Smooth muscle cell of the umbilical artery (primary cell): ENCODE measurements at places on chromosomes 13 and 19. TPM values are rescaled to one million over a fixed set of nuclear protein-coding genes. Genes with fewer than 3 reads are reported as not detected.

Gene C19orf53
- total RNA-seq = 50.7 and 86.4 TPM in 2 replicates

Gene LHB
- not detected in 2 replicates for total RNA-seq

Gene PDE4C
- 1.4 and 4.2 TPM in 2 replicates for total RNA-seq

Gene SIGLEC14
- not detected in 2 replicates for total RNA-seq

Gene TMIGD2
- total RNA-seq = not detected in 2 replicates

Gene PRRG2
- total RNA-seq = 0.23 and 0.89 TPM in 2 replicates

Gene SPPL2B
- 43.7 and 57.3 TPM in 2 replicates for total RNA-seq

Gene JSRP1
- total RNA-seq = 0.14 and 0.30 TPM in 2 replicates

Gene DACH1
- under 0.01 TPM in 1 of 2 replicates, not detected in the other for total RNA-seq

Gene FBXL12
- total RNA-seq = 17.8 and 19.4 TPM in 2 replicates

Gene P2RY11
- 3.3 and 5.5 TPM in 2 replicates for total RNA-seq

Gene CPAMD8
- total RNA-seq = 0.23 and 0.59 TPM in 2 replicates

Gene FUT2
- total RNA-seq = not detected in 2 replicates

Gene CD209
- total RNA-seq = not detected in 2 replicates

Gene MCF2L
- total RNA-seq = under 0.01 and 0.18 TPM in 2 replicates

Gene SKA3
- total RNA-seq = 2.7 and 4.4 TPM in 2 replicates

Gene APOE
- total RNA-seq = 2.3 and 8.9 TPM in 2 replicates

Gene CLDN10
- not detected in 2 replicates for total RNA-seq

Gene KCNN1
- total RNA-seq = not detected in 2 replicates

Gene ADPRHL1
- total RNA-seq = 0.59 and 1.5 TPM in 2 replicates

Gene CYP2A6
- 0.30 TPM in 1 of 2 replicates, not detected in the other for total RNA-seq

Gene MTUS2
- under 0.01 and 0.18 TPM in 2 replicates for total RNA-seq

Gene BEST2
- not detected in 2 replicates for total RNA-seq

Gene RNF17
- not detected in 2 replicates for total RNA-seq

Gene EFNA2
- total RNA-seq = not detected in 2 replicates

Gene SBK2
- not detected in 2 replicates for total RNA-seq

Gene CGB7
- total RNA-seq = 0.23 and 0.30 TPM in 2 replicates

Gene FCAR
- total RNA-seq = not detected in 2 replicates

Gene ADAT3
- total RNA-seq = 1.5 and 3.2 TPM in 2 replicates

Gene KRTDAP
- total RNA-seq = not detected in 2 replicates

Gene SHD
- total RNA-seq = not detected in 2 replicates

Gene IZUMO2
- total RNA-seq = not detected in 2 replicates

Gene PDX1
- not detected in 2 replicates for total RNA-seq

Gene KLK14
- not detected in 2 replicates for total RNA-seq

Gene ZNF180
- 5.6 and 9.2 TPM in 2 replicates for total RNA-seq

Gene FGF21
- not detected in 2 replicates for total RNA-seq

Gene FFAR3
- total RNA-seq = not detected in 2 replicates

Gene LRFN3
- total RNA-seq = 3.6 and 4.2 TPM in 2 replicates

Gene VAV1
- total RNA-seq = not detected in 2 replicates

Gene PHLDB3
- 14.7 and 21.1 TPM in 2 replicates for total RNA-seq

Gene FBXL3
- 37.7 and 44.8 TPM in 2 replicates for total RNA-seq

Gene DZIP1
- total RNA-seq = 45.7 and 62.4 TPM in 2 replicates

Gene SLC25A42
- total RNA-seq = 6.3 and 8.6 TPM in 2 replicates

Gene ERICH6B
- total RNA-seq = not detected in 2 replicates

Gene ZNF536
- total RNA-seq = not detected in 2 replicates

Gene MISP3
- 0.78 and 1.2 TPM in 2 replicates for total RNA-seq

Gene LIPE
- 1.5 and 2.8 TPM in 2 replicates for total RNA-seq

Gene VSTM1
- total RNA-seq = not detected in 2 replicates

Gene FBN3
- not detected in 2 replicates for total RNA-seq

Gene CLDND2
- not detected in 2 replicates for total RNA-seq

Gene SERP2
- 1.4 and 2.4 TPM in 2 replicates for total RNA-seq

Gene WDR87
- not detected in 2 replicates for total RNA-seq

Gene ZNF571
- 3.2 and 4.2 TPM in 2 replicates for total RNA-seq

Gene MARCHF2
- total RNA-seq = 64.3 and 76.9 TPM in 2 replicates

Gene TMEM255B
- total RNA-seq = 0.83 and 1.5 TPM in 2 replicates

Gene FFAR1
- not detected in 2 replicates for total RNA-seq
